GM19239 (cell line): ENCODE measurements at places on chromosomes 16 and 17.

DNA sequence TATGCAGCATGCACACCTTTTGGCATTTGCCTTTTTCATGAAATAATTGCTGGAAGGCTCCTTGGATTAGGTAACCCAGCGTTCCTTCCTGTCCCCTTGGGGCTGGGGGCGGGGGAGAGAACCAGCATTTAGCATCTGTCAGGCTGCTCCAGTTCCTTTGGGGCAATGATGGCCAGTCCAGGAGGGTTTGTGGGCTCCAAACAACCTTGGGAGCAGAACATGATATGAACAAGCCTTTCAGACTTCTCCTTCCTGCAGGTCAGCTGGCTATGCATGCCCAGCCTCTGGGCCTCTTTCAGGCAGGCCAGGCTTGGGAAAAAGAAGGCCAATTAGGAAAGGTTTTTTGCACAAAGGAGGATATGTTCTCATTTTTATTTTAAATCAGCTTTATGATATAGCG lies 1.1 kb upstream of the SMTNL2 start:
- no peak for DNase-seq

DNA sequence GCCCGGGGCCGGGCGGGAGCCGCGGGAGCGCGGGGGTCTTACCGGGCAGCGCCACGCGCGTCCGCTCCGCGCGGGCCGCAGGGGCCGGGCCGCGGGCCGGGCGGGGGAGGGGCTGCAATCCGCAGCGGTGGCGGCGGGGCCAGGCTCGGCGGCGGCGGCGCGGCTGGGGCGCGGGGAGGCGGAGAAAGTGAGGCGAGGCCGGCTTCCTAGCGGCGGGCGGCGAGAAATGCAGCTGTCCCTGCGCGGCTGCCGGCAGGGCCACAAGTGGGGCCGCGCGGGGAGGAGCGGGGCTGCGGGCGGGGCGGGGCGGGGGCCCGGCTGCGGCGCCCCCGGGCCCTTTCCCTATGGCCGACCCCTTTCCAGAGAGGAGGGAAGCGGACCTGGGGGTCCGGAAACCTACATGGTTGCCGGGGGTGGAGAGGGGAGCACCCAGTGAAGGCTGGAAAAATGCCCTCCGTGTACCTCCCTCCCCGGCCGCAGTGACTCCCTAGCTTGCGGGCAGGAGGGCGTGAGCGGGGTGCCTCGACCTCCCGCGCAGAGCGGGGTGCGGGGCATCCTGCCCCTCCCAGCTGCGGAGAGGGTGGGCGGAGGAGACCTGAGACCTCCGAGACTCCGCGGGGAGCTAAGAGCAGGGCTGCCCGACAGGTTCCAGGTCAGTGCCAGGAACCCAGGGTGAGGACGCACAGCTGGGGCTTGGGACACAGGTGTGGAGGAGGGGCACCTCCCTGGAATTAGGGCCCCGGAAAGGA lies at the start of gene CUEDC1:
CUEDC1 (minus strand) TSS at position 230 of the 749 bp plus-strand sequence. CDS start 69,848 bp downstream, outside the sequence.
- DNase-seq, result peak; percentile 86

DNA sequence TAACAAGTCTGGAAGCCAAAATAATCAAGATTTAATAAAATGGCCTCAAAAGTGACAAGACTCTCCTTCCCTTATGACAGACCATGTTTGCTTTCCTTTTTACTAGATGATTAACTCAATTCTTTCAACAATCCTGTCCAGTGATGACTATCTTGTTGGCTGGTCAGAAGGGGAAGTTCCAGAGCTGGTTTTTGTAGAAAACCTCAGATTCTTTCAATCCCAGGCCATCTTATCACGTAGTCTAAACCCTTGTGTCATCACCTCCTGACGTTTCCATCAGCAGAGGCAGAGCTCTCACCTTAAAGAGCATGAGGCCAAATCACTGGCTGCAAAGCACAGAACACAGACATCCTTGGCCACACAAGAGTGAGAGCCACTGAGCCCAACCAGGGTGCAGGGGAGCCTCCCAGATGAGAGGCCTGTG lies 125.3 kb downstream of the ANKRD11 start:
- no peak for DNase-seq

- no peak for DNase-seq
These were observed 101.6 kb downstream of the SKAP1 start for GRCh38 chr17:48328457-48328856.

DNA sequence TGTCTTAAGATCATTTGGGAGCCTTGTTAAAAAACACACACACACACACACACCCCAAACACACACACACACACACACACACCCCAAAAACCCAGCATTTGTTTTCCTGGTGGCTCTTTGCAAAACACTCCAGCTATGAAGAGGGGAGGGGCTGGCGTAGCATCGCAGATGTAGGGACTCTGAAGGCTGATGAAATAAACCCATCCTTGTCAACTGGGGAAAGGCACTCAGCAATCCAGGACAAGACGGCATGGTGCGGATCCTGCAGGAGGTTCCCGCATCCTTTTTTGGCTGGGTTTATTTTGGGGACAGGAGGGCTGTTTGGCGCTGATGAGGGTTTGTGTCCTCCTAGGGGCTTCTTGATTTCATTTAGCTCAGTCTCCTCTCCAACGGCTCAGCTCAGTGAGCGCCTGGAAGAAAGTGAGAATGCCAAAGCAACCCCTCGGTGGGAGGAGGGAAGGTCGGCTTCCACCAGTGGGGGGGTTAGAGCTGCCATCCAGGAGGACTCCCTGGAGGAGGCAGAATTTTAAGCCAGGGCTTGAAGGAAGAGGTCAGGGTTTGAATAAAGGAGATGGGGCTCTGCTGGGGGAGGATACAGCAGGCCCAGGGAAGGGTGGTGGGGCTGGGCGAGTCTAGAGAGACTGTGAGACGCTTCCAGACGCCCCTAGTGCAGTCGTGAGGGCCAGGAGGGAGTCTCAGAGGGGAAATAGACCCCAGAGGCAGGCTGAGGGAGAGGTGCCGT lies 12.4 kb upstream of the GSE1 start:
- DNase-seq, result no peak

DNA sequence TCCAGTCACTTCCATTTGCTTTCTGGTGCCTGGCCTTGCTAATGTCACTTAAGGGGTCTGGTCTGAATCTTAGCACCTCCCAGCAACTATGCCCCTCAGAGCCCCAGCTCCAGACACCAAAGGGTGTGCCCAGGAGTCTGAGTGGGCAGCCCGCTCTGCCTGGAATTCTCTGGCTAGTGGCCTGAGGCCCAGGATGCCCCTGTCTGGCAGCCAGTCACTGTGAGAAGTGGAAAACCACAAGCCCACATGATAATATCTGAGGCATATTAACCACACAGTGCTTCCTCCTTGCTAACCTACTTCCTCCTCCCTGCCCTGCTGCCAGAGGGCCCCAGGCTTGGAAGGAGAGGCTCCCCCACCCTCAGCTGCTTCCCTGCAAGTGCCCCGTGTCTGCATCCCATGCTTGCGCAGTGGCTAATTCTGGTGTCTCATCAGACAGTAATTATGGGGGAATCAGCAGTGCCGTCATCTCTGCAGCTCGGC lies 14.0 kb downstream of the SRCIN1 start:
- DNase-seq, result no peak
